ENCODE measurements at places on chromosomes 2 and 18. TPM values are rescaled to one million over a fixed set of nuclear protein-coding genes. Genes with fewer than 3 reads are reported as not detected.

Gene PIEZO2
- total RNA-seq: 43.7 TPM

DNA sequence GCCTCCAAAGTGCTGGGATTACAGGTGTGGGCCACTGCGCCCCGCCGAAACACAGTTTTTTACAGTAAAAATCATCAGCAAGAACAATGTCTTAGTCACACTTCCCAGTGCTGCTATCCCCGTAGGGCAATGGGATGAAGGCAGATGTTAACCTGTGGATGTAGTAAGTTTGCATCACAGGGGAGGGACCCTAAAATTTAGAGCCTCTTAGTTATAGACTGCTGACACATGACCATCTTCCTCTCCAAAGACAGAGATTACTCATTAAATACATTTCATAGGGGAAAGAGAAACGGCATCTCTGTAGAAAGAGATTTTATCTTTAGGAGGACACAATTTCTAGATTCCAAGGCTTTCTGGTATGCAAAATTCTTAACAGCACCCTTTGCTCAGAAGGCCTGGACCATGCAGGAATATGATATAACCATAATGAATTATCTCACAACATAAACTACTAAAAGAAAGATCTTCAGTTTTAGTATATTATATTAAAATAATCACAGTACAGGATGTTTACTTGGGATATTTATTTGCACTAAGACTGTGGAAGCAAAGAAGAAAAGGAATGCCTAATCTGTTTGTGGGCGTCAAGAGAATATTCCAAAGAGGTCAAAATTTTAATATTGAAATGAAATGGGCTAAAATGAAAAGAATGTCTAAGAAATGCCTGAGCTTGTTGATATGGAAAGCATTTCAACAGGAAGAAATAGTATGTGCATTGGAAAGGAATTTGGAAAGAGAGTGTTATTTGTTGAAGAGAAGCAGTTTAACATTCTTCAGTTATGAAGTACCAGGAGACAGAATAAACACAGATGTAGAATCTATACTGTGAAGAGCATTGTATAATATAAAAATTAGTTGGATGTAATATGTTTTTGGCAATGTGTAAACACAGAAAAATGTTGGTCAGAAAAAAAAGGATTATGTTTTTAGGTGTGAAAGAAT lies 1228.3 kb upstream of the CHAC2 start:
- no peak for DNase-seq

Gene SIX2
- total RNA-seq: 0.11 TPM

DNA sequence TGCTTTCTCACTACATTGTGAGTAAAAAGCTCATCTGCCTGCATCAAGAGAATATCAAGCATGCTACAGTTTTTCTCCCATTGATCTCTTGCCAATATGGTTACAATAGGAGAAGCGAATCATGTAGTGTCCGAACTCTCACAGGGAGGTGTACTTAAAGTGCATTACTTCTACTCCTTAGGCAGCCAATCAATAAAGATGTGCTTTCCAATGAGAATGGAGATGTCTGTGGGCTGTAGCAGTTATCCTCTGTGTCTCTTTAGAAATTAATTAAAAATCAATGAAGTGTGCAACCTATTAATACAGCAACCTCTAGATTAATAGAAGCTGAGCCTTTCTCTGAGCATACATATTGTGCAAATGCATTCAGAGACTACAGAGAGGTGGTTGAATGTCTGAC lies 883.7 kb downstream of the CPS1 start:
- DNase-seq: no peak

Measured in mesothelial cell of epicardium (in vitro differentiated cells).